CD4-positive, alpha-beta memory T cell (primary cell): ENCODE measurements at places on chromosomes 6 and 20. TPM values are rescaled to one million over a fixed set of nuclear protein-coding genes. Genes with fewer than 3 reads are reported as not detected.

GRCh38 chr20:10654630-10655029 lies 19.2 kb downstream of the JAG1 start:
- DNase-seq = no peak

GRCh38 chr20:52572687-52573086 lies 381.1 kb upstream of the ZFP64 start:
- DNase-seq = no peak

- no peak for DNase-seq
These were observed 202.1 kb upstream of the CNR1 start for GRCh38 chr6:88368071-88368787.

DNA sequence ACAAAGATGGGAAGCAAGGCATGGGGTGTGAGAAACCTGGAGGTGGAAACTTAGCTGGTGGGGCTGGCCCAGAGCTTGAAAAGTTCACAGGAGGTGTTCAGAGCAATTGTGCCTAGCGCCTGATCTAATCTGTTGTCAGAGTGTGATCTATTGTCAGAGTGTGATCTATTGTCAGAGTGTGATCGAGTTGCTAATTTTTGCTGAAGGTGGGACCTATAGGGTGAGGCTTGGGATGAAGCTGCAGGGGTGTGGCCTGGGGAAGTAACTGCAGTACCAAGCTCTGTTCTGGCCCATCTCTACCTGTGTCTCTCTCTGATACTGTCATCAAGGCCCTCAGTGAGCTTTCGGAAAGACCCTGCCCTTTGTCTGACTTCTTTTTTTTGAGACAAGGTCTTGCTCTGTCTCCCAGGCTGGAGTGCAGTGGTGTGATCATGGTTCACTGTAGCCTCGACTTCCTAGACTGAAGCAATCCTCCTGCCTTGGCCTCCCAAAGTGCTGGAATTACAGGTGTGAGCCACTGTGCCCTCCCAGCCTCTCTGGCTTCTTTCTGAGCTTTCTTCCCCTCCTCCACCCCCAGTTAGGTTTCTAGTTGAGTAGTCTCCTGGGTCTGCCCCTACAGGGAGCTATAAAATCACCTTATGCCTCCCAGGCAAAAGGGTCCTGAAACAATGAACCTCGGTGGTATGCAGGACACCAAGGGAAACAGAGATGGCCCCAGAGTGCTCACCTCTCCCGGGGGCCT lies 150.8 kb upstream of the RNF24 start:
- DNase-seq = no peak

Gene HLA-DRB1
- total RNA-seq = 14.3 TPM

Gene SFTA2
- total RNA-seq = not detected

- no peak for DNase-seq
These were observed 585.6 kb downstream of the DHX35 start for GRCh38 chr20:39547546-39548408.

DNA sequence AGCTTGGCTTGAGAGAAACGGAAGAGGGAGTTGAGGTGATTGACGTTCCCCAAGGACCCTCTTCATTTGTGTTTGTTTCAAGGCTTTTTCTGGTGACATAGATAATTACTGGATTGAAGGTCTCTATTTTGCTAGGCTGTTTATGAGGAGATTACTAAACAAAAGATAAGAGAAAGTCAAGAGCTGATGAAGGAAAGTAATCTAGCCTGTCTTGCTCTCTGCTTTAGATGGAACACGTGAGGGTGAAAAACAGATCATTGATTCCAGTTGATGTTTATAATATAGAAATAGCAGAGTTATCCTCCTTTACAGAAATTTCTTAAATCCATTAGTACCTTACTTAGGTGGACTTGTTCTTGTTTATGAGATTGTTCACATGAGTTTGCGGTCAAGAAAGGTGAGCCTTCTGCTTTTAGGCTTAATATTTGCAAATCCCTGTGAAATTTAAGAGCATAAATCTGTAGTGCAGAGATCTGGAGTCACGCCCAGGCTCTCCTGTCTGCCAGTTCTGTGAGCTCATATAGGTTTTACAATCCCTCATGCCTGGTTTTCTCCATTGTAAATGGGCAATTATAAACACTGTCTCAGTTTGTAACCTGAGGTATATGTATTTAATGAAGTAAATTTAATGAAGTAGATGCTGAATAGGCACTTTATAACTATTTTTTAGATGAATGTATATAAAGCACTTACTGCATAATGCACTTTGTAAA lies 272.8 kb downstream of the NKAIN2 start:
- no peak for DNase-seq

DNA sequence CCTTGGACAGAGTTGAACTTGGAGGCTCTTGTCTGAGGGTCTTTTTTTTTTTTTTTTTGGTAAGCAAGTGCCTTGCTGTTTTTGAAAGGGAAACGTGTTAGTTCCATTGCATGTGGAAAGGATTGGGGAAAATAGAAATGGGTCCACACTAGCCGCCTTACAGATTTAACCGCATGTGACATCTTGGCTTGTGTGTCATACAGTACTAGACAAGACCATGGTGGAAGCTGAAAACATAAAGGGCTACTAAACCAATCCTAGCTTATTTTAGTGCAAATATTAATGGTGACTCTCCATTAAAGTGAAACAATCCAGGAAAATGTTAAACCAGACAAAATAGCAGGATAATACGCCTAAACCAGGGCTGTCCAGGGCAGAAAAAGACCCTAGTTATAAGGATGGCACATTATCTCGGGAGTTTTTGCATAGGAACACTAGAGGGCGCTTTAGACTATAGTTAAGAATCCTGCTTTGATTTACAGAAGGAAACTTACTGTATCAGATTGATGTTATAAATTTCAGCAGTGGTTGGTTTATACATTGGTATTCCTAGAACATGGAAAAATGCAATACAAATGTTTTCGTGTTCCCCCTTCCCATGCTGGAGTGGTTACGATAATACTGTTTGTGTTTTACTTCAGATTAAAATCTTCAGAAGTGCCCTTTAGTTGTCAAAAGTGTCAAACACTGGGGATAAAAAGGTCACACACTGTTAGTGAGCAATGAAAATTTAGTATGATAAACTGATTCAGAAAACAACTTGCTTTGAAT lies 59.8 kb upstream of the DEK start:
- no peak for DNase-seq

GRCh38 chr20:34997131-34997561 lies 41.5 kb downstream of the MYH7B start:
- DNase-seq = no peak

GRCh38 chr20:60935971-60936370 lies 316.1 kb upstream of the CDH4 start:
- no peak for DNase-seq

DNA sequence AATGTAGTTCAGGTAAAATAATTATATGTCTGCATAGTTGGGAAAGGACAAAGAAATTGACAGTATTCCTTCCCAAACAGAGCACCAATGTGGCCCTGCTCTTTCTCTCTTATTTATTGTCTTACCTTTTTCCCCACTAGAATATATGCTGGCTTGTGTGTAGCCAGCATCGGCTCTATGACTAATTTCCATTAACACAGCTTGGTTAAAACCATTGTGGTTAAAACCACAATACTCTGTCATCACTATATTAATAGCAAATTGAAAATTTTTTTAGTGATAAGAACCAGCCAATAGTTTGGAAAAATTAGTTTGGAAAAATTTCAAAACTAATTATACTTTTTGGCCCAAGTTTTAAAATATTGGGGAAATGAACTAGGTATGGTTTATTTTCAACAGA lies 535.1 kb downstream of the UTRN start:
- DNase-seq = no peak

Gene XRN2
- 56.3 TPM for total RNA-seq

Gene JARID2
- total RNA-seq = 20.2 TPM

Gene BANF2
- total RNA-seq = not detected

Gene LINC00237
- total RNA-seq = not detected

DNA sequence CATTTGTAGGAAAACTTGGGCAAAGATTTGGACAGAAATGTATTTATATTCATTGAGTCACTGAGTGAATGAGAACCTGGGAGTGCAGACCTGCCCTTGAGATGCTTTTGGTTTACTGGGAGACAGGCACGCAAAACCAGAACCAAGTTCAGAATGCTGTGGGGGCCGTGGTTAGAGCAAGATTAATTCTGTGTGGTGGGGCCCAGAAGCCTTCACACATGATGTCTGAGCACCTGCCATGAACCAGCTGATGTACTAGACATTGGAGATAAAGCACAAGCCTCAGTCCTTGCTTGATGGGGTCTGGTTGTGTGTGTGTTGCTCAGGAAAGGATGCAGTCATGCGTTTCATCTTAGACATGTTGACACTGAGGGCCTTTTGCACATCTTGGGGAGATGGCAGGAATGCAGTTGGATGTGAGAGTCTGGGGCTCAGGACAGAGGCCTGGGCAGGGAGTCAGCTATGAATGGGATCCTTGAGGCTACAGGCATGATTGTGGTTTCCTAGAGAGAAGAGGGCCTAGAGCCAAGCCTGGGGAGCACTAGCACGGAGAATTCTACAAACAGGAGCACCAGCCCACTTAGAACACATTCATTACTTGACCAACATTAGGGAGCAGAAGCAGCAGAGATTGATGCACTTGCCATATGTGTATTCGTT lies 114.3 kb upstream of the TMEM181 start:
- no peak for DNase-seq

GRCh38 chr6:81756690-81757089 lies 4.2 kb upstream of the TENT5A start:
- DNase-seq = no peak

- DNase-seq = no peak
These were observed 74.7 kb upstream of the TCF21 start for GRCh38 chr6:133814238-133814637.

DNA sequence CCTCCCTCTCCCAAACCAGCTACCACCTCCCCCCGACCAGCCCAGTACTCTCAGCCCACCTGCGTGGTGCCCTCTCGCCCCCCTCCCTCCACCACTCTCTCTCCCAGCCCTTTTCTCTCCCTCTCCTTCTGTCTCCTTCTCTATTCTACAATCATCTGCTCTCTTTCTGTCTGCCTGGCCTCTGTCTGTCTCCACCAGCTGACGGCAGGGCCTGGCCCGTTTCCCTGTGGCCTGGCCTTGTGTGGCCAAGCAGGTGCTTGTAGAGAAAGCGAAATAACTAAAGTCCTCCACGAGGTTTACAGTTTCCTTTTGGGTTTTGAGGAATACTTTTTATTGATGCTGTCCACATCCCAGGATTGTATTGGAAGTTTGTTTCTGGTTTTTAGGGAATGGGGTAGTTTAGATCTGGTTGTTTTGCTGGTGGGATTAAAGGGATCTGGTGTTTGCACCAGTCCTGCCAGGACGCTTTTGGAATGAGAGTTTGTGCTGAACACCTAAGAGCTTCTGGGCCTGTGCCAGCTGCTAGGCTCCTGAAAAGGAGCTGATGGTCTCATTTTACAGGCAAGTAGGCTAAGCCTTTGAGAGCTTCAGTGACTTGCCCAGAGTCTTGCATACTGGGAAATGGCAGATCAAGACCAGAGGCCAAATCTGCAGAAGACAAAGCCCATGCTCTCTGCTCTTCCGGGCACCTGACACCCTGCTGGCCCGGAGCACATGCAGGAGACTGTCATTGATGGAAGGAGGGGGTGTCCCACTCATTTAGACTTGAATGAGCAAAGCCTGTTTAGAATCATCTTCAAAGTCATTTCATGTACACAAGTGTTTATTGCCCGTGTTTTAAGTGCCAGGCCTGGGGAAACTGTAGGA lies 161.7 kb downstream of the SYCP2 start:
- no peak for DNase-seq

- no peak for DNase-seq
These were observed 28.5 kb downstream of the RSPO3 start for GRCh38 chr6:127146932-127147331.

Gene CLDN20
- total RNA-seq = not detected

DNA sequence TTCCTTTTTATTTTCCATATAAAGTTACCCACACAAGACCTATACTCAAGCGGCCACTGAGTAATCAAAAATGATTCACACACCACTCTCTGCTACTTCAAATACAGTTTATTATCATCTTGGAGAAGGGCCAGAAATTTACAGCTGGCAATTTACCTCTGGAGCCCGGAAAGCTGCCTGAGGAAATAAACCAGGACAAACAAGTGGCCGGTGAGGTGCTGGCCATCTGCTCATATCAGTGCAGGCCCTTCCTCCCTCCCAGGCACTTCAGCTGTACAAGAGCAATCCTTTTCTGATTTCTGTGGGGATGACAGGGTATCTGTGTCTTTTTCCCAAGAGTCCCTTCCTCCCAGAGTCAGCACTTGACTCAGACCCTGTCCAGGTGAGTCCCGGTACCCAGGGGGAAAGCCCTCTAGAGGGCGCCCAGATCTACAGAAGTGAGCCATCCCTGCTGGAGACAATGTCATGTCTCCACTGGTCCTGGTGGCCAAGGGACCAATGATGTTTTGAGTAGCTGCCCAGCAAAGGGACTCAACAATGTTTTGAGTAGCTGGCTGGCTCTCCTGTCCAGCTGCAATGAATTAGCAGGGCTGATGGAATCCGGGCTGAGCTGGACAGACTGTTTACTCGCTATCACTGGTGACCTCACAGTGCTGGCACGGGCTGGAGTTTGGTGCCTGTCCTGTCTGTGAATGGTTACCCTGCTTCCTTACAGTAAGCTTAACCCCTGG lies 23.6 kb downstream of the LRP11 start:
- no peak for DNase-seq

DNA sequence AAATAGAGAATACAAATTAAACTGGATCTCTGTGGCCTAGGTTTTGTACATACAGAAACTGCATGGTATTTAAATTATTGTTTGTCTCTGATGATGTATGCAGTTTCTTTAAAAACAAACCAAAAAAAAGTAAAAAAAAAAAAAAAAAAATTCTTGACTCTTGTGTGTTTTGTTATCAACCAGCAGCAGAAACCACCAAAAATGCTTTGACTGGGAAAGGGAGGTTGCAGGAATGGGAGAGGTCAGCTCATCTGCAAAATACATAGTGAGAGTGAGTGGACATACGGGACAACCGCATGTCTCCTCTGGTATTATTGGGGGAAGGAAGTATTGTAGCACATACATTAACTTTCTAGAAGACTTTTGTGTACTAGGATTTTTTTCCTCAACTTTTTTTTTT lies 38.0 kb downstream of the TBC1D7 start:
- no peak for DNase-seq

GRCh38 chr6:48813836-48814235 lies 649.2 kb downstream of the MMUT start:
- DNase-seq = no peak

- DNase-seq = no peak
These were observed 203.2 kb upstream of the SMLR1 start for GRCh38 chr6:130624046-130624445.

Gene BTN1A1
- not detected for total RNA-seq

GRCh38 chr20:44422083-44422482 lies 53.6 kb upstream of the TTPAL start:
- no peak for DNase-seq

DNA sequence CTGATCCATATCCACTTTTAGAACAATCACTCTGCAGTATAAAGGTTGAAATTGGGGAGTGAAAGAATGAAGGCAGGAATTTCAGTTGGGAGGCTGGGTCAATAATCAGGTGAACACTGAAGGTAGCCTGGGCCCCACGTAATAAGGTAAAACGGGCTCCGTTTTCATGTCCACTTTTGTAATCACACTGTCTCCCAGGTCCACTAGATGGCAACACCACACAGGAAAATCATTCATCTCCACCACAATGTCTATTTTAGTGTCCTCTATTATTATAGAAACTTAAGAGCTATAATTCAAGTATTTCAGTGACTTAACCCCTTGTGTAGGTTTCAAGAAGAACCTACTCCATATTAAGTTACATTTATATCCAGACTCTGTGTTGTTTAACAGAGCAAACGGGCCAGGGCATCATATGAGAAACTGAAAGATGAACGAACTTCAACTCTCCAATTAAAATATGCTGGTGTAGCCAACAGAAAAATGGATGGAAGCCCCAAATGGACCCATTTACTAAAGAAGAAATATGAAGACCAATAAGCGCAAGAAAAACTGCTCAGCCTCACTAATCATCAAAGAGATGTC lies 45.9 kb upstream of the MC3R start:
- DNase-seq = no peak

GRCh38 chr20:47778398-47779354 lies 6.6 kb downstream of the SULF2 start:
- DNase-seq = no peak
